Activated naive CD4-positive, alpha-beta T cell (primary cell): ENCODE measurements at places on chromosomes 3 and 15.

DNA sequence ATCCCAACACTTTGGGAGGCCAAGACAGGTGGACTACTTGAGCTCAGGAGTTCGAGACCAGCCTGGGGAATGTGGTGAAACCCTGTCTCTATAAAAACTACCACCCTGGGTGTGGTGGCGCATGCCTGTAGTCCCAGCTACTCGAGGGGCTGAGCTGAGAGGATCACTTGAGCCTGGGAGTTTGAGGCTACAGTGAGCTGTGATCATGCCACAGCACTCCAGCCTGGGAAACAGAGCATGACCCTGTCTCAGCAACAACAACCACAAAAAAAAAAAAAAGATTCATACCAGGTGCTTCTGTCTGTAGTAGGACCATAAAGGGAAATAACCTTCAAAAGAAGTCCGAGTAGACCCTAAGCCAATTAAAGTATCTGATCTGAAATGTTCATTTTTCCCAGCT lies 94.5 kb downstream of the SERPINI1 start:
- DNase-seq = no peak

DNA sequence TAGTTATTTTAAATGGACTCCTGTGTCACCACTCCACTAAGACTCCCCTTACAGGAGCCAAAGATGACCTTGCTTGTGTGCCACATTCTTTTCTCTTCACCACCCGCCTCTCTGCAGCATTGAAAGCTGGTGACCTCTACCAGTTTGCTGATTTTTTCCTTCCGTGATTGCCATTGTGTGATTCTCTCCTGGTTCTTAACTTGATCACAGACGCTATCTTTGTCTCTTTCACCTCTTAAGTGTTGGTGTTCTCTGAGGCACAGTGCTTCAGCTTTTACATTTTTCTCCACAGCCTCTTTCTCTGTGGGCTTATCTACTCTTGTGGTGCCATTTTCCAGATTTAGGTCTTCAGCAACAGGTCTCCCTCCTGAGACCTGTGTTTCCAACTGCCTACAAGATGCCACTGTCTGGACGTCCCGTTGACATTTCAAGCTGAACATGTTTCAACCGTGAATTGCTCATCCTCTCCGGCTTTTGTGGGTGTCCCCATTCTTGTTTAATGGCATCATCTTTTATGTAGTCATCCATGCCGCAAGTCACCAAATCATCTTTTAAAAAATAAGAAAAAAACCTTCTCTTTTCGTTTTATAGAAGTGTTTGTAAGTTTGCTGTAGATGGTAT lies 26.5 kb downstream of the IQGAP1 start:
- DNase-seq = no peak

DNA sequence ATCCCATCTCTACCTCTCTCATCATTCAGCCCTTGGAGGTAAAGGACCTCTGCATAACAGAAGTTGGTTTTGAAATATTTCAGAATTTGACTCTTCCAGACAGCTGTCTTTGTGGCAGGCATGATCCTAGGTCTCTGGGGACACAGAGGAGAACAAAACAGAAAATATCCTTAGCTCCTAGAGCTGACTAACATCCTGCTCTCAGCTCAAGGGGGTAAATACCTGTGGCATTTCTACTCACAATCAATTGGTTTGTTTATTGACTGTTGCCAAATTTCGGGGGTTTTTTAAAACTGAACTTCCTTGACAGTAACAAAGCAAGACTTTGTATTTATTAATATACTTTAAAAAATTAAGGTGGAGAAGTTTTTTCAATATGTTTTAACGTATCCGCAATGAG lies 78.8 kb downstream of the EOMES start:
- DNase-seq = no peak

DNA sequence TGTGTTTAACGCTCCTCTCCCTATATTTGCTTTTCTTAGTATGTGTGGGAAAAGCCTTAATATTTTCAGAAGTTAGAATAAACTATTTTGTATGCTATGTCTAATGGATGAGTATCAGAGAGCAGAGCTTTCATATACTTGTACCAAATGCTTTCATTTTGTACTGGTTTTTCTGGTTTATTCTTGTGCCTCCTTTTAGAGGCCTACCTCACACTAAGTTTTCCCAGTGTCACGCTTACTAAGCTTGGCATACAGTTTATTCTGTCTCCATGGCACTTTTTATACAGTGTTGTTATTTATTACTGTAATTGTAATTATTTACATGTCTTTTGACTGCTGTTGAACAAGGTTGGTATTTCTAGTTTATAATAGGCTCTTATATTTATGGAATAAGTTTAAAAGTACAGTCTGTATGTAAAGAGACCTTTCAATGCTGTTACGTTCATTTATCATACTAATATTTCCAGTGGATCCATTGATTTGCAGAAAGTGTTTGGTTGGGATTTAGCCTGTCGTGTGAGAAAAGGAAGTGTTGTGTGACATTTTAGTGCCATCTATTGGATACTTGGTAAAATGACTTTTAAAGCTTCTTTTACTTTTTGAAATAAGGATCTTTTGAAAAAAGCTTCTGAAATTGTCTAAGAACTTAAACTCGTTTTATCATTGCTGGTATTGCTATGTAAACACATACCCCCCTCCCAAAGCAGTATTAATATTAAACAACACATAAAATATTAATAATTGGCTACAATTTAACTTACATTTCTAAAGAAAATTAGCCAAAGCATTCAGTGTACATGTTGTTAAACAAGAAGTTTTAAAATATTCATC lies 5.2 kb upstream of the EBLN2 start:
- no peak for DNase-seq

GRCh38 chr3:73036694-73037591 lies 24.5 kb upstream of the EBLN2 start:
- no peak for DNase-seq

DNA sequence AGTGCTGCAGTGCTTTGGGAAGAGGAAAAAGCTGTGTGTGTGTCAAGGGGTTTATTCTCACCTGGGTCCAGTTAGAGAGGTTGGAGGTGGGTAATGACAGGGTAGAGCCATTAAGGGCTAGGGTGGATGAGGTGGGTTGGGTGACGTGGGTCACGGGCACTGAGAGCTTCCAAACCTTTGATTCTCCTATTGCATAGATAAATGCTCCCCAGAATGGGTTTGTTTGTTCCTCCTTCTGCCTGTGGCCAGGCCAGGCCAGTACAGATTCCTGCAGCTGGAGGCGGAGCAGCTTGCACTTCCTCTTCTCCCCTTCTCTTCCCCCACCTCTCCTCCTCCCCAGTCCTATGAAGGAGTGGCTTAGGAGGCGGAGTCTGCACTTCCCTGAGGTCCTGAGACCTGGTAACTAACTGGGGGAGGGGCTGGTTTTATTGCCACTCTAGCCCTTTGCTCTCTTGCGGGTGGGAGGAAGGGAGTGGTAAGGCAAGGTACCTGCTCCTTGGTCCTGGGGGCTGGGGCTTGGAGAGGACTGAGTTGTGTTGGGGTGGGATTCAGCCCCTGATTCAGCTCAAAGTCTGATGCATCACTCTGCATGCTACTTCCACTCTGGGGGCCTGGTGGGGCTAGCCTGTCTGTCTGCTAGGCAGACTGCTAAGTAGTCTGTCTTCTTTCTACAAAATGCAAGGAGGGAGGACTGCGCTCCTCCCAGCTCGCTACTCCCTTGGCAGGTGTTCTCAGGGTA lies 3.5 kb downstream of the SPINT1 start:
- no peak for DNase-seq

DNA sequence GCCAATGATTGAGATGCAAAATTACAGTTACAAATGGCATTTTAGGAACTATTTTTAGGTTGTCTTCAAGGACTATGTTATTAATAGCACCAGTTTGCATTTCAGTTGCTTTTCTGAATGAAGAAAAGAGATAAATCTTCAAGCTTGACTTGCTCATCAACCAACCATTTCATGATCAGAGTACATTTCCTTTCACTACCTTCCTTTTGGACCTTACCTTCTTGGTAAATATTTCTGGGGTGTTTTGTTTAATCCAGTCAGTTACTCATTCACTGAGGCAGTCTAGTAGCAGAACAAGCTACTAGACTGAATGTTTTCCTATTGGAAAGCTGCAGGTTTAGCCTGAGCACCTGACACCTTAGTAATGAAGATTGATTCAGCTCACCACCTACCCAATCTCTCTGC lies 8.2 kb downstream of the SLC27A2 start:
- no peak for DNase-seq

GRCh38 chr3:197392961-197393360 lies 94.5 kb upstream of the DLG1 start:
- DNase-seq = no peak
